NCI-H1092 treated with DMSO at 0.1 percent for 48 hours (cell line): ENCODE measurements at places on chromosomes 7 and 10.

DNA sequence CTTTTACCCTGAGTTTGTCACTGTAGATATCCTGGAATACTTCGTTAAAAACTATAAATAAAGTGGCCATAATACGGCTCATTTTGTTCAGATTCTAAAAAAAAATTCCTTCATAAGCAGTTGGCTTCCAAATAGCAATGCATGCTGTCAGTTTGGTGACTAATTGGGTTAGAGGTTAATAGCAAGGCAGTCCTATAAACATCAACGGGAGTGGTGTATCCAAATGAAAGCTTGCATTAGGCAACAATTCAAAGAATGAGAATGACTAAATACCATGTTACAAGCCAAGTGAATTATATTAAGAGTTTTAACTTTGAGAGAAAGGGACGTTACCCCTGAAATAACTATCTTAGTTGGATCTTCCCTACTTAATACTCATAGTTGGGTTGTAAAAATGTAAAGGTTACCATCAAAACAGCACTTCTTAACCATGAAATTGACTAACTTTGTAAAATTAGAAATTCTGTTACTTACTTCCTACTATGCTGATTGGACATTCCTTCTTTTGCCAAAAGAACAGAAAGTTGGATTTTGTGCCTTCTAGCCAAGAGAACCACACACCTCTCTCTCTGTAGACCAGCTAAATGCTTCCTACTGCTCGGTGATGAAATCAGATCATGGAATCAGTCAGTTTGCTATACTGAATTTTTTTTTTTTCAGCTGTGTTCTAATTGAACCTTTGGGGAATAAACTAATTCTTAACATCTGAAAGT lies 98.0 kb downstream of the KAT6B start:
- no peak for DNase-seq

DNA sequence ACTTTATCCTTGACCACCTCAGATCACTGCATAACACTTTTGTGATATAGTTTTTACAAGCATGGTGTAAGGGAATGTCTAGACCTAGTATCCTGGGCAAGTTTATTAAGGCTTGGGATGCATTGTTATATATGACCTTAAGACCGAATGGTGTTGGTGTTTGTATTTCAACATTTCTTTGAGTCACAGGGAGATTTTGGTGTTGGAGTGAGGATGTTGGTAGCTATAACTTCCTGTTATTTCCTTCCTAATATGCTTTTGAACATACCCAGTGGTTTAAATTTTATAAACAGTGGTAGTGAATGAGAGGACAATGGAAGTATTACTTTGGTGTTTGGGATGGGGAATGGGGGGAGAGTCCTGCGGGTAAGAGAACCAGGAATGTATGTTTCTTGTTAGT lies 2.6 kb downstream of the EXOC4 start:
- DNase-seq = no peak

GRCh38 chr10:48880016-48880705 lies 59.5 kb downstream of the LRRC18 start:
- DNase-seq = no peak

DNA sequence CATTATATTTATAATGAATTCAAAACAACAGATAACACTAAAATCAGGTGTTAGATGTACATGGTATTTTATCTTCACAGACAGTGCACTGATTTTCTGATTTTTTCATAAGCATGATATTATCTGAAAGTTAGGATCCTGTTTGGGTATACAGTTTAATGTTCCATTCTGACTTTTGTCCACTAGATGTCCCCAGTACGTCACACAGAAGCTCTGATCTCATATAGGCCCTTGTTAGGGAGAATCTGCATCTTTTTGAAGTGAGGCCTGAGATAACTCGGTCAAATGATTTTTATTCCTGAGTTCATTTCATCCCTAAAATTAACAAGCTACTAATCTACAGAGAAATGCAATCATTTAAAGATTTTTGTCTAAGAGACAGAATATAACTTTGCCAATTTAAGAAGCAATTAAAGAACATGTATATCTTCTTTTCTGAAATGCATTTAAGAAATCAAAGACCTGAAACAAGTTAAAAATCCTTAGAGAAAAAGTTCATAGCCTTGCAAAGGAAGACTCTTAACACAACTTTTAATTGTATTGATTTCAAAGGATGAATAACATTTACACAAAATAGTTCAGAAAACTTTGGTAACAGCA lies 72.0 kb upstream of the TES start:
- peak; percentile 59 for DNase-seq

DNA sequence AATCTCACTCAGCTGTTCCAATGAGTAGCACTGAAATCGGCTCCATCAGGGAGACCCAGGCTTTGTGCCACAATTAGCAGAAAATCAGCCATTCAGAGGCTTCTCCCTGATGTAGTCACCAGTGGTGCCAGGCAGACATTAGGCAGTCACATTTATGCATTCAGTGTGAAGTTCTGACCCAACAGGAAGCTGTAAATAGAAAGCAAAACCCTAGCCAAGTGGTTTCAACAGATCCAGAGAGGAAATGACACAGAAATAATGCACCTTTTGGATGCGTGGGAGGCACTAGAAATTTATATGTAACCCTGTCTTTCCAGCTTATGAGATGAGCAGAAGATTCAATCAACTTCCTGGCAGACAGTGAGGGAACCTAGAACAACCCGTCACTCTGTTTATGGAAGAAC lies 186.4 kb downstream of the PDE1C start:
- peak; percentile 7 for DNase-seq

GRCh38 chr10:93186653-93187052 lies 113.0 kb downstream of the CYP26A1 start:
- DNase-seq = no peak

DNA sequence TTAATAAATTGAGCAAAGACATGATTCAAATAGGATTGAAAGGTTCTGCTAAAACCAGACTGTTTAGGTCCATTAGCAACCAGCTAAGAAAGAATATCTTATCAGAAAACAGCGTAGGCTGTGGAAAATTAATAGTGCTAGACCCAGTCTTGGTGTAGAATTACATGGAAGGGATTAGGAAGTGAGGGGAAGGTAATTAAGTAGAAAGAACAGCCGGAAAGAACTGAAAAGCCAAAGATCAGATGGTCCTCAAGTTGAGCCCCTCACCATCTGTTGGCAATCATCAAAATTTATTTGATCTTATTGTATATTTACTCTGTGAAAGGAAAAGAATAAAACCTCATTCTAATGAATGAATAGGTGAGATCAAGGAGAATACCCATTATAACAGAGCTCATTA lies 50.1 kb downstream of the COL1A2 start:
- DNase-seq = peak; percentile 95

DNA sequence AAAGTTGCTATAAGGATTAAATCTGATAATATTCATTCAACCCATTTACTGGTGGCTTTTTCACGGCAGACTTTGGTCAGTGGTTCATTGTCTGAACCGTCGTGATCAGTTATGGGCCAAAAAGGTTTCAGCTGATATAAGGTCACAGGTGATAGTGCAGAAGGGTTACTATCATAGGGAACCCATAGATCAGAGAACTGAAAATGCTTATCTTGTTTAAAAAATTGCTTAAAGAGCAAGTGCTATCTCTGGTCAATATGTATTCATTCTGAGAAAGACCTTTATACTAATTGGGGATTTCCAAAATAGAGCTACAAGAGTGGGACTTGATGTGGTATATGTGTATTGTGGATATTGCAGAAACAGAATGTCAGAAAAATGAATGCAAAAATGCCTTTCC lies 147.8 kb upstream of the SEMA3E start:
- no peak for DNase-seq
